ENCODE measurements at places on chromosomes 16 and 17.

DNA sequence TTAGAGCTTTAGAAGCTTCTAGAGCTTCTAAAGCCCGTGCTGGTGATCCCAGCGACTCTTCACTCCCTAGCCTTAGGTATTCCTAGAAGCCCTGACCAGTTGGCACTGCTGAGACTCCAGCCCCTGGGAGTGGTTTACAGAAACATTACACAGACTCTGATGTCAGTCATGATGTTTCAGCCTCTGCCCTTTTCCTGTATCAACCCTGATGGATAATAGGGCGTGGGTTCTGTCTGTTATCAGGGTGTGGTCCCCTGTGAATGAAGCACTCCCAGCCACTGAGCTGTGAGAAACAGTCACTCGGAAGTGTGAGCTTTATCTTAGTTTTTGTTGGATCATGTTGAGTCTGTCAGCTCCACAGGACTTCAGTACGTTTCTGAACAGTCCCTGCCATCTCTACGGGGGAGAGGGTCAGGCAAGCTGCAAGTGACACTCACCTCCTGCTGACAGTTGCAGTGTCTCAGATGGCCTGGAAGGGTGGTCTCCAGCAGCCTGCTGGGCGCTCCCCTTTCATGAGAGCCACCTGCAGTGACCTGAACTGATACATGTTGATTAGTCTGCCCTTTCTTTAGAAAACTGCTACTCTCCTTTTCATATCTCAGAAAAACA is 12.8 kb downstream of the GOSR2 start:
- DNase-seq, result no peak

DNA sequence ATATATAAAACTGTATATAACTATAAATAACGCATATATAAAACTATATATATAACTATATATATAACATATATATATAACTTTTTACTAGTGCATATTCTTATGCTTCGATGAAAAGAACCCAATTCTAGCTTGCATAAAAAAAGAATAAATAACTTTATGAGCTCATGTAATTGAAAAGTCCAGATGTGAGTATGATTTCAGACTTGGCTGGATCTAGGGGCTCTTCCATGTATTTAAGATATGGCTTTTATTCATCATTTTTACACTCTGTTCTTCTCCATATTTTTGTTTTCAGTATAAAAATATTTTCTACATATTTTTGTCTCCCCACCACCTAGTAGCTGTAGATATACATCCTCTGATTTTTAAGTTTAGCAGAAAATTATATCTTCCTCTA is 417.5 kb downstream of the CDH11 start:
- DNase-seq, result no peak

DNA sequence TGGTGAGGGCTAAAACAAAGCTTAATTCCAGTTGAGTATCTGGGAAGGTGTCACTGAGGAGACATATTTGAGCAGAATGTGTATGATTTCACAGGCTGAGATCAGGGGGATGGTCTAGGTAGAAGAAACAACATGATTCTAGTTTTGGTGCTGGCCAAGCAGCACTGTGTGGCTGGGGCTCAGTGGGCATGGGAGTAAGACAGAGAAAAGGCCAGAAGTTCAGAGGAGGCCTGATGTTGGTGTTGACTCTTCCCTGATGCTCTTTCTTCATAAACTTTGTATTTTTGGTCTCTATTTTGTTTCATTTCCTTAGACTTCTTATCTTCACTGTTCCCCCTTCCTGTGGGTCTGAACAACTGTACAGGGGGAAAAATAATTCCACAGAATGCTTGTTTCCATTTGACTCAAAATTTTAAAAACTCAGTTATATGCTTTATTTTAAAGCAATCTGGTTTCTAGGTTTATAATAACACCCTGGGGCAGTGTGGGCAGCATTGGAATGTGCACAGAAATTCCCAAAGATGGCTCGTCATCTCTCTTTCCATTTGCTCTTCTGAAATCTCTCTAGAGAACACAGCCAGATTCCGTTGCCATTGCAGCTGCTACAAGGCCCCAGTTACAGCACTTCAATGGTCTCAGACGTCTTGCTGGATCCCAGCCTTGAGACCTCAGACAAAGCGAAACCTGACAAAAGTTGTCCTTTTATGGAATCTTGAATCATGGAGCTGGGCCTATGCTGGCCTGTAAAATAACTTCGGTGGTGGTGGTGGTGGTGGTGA is 68.3 kb downstream of the SNX11 start:
- peak; percentile 10 for DNase-seq

DNA sequence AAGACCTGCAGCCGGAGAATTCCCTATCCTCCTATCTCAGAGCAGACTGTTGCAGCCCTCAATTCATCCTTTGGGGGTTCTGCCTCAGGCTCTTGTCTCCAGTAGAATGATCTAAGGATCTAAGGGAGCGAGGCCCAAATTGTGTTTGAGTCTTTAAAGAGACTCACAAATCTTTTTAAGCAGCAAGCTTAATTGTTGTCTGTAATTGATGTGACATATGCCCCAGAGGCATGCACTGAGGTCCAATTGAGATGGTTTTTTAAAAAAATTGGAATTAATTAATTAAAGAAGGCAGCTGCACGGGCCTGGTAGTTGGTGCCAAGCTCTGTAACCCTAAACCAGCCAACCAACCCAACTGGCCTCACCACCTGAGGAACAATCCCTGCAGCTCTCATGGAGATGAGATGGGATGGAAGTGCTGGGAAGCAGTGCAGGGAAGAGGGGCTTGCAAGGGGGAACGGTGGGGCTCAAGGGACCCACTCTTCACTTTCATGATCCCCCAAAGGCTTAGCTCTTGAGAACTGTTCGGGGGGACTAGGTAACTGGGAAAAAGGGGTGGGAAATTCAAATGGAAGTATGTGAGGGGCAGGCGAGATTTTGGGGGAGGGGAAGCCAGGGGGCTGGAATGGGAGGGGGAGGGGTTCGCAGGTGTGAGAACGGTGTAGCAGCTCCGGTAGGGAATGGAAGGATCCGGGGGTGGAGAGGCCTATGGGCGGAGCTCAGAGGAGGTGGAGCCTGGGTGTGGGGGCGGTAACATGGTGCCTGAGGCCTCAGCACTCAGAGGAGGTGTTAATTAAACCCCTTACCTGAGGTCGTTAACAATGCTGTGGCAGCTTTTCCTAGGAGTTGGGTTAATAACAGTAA is 9.2 kb upstream of the ZNF652 start:
- DNase-seq, result no peak

- no peak for DNase-seq
Observed at GRCh38 chr17:55774846-55775271, 24.0 kb downstream of the PCTP start.

DNA sequence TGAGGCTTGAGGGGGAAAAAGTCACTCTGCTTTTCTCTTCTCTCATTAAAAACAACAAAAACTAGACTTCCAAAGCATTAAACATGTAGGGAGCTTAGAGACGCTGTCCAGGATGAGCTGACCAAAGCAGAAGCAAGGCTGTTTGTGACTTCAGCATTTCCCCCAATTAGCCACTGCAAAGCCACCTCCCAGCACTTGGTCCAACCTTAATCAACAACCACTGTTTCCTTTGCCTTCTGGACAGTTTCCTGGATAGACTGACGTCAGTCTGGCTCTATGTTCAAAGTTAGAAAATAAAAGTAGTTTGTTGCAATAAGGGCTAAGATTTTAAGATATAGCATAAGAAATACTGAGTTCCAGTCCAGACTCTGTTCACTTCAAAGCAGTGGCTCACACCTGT is 3.1 kb downstream of the TMEM231 start:
- no peak for DNase-seq

- no peak for DNase-seq
Observed at GRCh38 chr17:44314524-44314868, 6.1 kb downstream of the RUNDC3A start.

DNA sequence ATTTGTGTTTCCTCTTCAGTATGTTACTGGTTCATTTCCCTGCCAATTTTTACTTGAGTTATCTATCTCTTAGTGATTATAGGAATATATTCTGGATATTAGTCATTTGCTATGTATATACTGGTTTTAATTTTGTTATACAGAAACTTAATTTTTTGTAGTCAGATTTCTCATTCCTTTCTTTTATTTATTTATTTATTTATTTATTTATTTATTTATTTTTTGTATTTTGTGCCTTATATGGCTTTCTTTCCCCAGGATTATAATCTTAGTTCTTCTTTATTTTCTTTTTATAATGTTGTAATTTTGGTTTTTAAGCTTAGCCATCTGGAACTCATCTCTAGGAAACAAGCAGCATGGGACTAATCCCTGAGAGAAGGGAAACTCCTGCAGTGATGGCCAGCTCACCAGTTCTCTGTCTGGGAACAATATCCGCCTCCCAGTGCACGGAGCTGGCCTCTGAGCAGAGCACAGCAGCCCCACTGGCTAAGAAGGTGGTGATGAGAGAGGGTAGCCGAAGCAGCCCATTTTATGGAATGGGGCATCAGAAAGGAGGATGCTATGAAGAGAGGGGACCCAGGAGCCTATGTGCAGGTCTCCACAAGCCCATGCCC is 54.5 kb upstream of the ADORA2B start:
- DNase-seq, result no peak

- no peak for DNase-seq
Observed at GRCh38 chr17:2374549-2375285, 26.1 kb downstream of the MNT start.

All from fibroblast of mammary gland (primary cell).